NCI-H446 treated with DMSO at 0.1 percent for 48 hours (cell line): ENCODE measurements at places on chromosomes 2 and 18.

- peak; percentile 9 for DNase-seq
Measured at GRCh38 chr2:64017811-64018700, 1.2 kb downstream of the VPS54 start.

GRCh38 chr2:162370931-162371330 is 27.0 kb downstream of the GCA start:
- DNase-seq: no peak

DNA sequence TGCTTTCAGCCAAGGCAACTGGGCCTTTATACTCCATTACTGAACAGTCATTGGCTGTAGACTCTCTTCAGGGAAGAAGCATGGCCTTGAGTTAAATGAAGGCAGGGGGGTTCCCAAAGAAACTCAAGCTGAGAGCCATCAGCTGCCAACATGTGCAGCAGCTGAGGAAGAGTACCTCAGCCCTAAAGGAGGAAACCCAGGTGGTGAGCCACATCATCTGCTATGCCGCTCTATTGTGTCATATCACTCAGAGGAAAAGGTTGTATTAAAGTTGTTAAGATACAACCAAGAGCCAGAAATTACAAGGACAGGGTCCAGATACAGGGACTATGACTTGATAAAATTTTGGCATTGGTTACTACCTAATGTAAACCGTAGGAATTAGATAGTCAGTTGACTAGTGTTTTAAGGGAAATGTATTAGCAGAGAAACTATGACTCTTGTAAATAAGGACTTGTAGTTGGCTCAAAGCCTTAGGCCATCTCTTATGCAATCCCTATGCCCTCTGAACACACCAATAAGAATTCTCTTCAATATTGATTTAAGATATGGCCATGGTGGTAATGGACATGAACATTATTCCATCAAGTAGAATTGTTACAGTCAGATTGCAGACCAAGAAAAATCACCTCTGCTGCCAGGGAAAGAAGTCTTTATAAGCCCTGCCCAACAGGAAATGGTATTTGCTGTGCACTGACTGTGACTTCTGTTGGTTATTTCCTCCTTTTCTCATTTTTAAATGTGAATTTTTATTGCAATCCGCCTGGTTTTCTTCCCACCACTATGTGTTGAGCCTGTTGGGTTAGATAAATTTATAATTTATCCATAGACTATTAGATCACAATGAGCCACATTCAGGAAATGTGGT is 9.2 kb upstream of the LRPPRC start:
- no peak for DNase-seq

DNA sequence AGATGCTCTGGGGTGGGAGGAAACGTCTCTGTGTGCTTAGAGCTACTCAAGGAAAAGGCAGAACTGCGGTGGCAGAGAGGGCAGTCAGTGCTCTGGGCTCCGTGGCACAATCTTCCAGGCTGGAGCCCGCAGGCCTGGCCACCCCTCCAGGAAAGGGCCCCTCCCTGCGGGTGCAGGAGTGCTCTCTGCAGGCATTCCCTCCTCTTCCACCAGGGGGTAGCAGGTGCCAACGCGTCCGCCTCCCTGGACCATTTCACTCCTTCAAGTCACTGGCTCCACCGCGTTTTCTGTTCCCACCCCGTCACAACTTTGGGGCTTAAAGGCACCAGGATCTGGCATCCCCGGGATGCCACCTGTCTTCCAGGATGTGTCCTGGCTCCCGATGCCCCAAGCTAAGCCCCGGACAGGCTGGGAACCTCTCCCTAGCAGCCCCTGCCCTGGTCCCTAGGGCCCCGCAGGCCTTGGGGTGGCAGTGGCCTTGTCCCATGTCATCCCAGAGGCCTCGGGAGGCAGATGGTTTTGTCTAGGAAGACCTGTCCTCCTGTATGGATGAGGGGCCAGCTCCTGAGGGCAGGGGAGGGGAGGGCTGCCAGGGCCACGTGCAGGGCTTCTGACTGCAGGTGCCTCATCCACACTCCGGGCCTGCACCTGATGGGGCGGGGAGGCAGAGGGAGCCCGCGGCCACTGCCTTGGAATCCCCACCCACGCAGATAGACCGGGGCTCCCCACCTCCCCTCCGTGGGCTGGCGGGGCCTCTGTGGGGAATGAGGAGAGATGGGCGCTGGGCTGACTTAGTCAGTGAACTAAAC is 26.4 kb downstream of the KCNIP3 start:
- no peak for DNase-seq

DNA sequence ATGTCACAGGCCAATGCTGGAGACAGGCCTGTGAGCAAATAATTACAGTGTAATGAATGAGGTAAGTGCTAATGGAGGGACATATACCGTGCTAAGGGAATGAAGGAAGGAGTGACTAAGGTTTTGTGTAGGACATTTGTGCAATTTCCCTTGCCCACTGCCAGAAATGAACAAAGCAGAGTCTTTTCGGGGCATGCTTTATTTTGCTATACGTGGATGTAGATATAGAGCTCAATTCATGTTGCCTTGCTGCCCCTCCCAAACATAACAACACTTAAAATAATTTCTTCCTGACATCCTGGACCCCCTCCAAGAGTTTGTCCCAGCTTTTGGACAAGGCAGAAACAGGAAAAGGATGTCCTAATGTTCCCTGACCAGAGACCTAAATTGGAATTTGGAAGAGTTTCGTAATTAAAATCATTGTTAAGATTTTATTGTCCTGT is 23.7 kb upstream of the CD28 start:
- no peak for DNase-seq

DNA sequence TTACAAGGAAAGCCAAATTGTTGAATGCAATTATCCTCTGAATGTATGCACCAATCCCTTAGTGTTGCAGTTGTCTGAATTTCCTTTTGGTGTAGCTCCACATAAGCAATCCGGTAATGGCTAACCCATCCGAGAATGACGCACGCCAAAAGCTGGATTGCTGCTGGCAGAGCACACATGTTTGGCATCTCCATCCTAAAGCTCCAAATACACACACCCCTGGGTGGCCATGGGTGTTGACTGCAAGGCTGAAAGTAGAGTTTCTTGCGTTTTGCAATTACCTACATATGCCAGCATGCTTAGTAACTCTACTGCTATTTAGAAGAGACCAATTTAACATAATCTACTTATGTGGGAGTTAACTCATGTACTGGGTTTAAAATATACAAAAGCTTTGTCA is 53.1 kb downstream of the KCTD1 start:
- no peak for DNase-seq

DNA sequence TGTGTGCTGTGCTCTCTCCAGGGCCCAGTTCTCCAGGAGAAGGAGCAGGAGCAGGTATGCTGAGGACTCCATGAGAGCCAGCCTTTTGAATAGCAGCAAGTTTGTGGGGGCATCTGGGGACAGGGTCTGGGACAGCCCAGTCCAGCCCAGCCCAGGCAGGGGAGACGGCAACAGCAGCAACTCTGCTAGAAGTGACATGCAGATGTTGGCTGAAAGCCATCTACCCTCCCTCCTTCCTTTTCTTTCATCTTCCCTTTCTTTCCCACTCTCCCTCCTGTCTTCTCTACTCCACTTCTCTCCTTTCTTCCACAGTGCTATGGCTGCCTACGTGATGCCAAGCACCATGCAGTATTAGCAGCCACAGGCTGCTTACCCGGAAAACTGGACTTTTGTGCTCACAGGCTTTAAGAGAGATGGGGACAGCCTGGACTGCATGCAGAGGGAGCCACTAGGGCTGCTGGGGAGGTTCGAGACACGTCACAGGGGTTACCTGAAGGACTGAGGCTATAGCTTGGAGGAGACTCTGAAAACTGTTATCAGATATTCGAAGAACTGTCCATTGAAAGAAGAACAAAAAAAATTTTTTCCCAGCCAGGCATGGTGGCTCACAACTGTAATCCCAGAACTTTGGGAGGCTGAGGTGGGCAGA is 23.8 kb upstream of the YWHAQ start:
- no peak for DNase-seq

DNA sequence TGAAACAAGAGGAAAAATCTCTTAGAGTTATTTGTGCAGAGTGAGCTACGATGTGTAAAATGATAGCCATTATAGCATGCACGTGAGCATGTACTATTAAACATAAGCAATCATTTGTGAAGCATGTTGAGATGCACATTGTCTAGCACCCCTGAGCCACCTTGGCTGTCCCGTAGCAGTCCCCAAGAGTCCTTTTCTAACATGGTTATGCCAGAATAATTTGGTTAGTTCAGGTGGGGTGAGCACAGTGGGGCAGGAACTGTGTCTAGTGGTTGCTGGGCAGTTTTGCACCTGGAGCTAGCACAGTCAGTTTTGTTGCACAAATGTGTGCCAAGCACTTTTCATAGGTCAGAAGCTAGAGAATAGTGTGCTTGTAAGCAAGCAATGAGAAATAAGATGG is 809.8 kb downstream of the RNF144A start:
- no peak for DNase-seq

DNA sequence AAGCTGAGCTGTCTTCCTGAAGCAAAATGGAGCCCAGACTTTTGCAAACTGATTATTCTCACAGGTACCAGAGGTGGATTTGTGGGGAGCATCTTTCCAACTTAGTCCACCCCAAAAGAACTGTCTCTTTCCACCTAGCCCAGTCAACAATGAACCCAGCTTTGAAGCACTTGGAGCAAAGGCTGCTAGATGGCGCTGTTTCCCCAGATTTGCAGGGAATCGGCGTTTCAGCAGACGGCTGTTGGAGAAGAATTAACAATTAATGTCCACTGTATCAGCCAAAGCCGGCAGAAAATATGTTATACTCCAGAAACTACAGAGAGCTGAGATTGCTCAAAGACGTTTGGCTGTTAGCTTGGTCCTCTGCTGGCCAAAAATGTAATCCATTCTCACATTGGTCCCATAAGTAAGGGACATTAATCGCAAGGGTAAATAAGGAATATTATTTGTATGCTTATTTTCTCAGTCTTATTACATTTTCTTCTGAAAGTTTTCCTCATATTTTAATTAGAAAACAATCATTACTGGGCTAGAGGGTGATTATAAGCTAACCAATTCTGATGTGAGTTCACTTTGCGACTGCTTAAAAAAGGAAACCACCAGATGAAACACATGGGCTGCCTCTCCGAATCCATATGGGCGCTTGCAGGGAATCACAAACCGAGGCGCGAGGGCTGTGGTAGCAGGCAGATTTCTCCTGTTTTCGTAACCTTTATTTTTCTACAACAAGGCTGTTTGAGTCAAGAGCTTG is 423.8 kb upstream of the MEX3C start:
- DNase-seq: peak; percentile 79

- DNase-seq: no peak
Measured at GRCh38 chr2:232885264-232885961, 15.3 kb downstream of the SNORC start.

DNA sequence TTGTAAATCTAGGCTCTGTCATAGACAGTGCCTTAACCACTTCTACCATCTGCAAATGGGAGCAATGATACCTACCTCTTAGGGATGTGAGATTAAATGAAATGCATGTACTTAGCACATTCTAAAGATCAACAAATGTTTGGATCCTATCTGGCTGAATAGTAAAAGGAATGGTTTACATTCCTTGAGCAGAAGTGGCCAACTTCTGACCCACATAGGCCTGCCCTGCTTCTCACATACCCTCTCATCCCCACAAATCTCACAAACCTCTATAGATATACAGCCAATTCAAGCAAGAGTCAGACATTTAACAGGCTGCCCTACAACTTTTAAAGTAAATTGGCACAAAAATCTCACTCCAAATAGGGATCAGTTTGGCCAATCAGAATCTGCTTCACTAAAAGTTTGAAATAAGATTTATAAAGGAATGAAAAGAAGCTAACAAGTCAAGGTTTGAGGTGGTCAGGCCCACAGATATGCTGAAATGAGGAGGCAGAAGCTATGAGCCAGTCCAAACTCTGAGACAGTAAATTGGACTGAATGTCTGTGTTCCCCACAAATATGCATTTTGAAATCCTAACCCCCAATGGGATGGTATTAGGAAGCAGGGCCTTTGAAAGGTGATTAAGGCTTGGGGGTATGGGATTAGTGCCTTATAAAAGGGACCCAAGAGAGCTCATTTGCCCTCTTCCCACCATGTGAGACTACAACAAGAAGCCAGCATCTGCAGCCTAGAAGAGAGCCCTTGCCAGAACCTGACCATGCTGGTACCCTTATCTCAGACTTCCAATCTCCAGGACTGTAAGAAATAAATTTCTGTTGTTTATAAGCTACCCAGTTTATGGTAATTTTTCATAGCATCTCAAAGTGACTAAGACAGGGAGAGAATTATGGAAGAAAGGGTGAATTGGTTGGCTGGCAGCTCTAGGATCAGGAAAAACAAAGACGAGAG is 227.8 kb upstream of the RBMS1 start:
- no peak for DNase-seq

- DNase-seq: no peak
Measured at GRCh38 chr2:100142393-100142792, at the start of gene AFF3. TSS of gene AFF3 (minus strand) at chr2:100142590. CDS start at chr2:100104454, 38,136 bp downstream.

GRCh38 chr2:205931388-205931787 is 154.6 kb downstream of the INO80D start:
- DNase-seq: no peak

GRCh38 chr2:180910831-180911665 is 69.4 kb upstream of the UBE2E3 start:
- DNase-seq: no peak

DNA sequence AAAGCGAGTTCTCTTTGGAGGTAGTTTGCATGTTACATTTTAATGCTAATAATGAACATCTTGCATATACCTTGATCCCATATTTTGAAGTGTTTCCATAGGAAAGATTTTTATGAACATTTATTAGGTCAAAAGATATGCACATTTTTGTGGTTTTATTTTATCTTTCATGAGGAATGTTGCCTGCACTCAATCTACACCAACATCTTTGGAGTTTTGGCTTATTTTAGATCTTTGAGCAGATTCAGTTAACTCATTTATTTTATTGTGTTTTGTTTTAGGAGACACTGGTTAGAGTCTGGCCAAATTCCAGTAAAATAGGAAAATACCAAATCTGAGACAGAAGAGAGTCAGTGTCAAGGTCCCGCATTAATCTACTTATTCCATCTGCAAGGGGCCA is 540.9 kb downstream of the RNF144A start:
- DNase-seq: no peak

- DNase-seq: no peak
Measured at GRCh38 chr2:27400348-27401135, 8.8 kb downstream of the PPM1G start.

- no peak for DNase-seq
Measured at GRCh38 chr2:96602330-96602823, 35.7 kb downstream of the KANSL3 start.

- no peak for DNase-seq
Measured at GRCh38 chr2:237438080-237438940, 24.3 kb upstream of the COL6A3 start.

DNA sequence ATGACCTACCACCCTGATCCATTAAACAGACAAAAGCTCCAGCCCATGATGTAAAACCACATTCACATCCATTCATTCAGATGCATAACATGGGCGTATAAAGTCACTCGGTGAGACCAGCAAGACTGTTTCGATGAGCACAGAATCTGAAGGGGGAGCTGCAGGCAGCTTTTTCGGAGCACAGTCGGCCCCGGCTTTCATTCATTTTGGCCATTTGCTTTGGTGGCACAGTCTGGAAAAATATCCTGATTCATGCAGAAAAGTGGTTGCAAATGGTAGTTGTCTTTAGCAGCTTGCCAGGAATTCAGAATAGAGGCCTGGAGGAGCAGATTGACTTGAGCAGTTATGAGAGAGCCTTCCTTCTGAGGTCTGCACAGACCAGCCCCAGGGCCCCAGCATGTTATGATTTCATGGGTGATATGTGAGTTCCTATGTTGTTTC is 11.2 kb downstream of the ARID5A start:
- no peak for DNase-seq

- no peak for DNase-seq
Measured at GRCh38 chr2:151381266-151381665, 23.9 kb downstream of the TNFAIP6 start.
